ENCODE measurements at places on chromosomes 3 and 15.
A peak's percentile ranks its signal among the peaks of the same experiment; 100 is the strongest.

GRCh38 chr3:189507856-189508255 is 123.3 kb upstream of the TP63 start:
- no peaks in the 10 kb centered on the region for H3K27me3 ChIP-seq
- H3K4me3 ChIP-seq, result no peak overlapping the region

- H3K36me3 ChIP-seq, result no peaks in the 10 kb centered on the region
- H3K4me3 ChIP-seq, result no peak overlapping the region
- H3K27me3 ChIP-seq, result no peaks in the 10 kb centered on the region
These were observed 45.0 kb downstream of the CLSTN2 start for GRCh38 chr3:139979991-139980390.

- peaks cover 15% of the 10 kb centered on the region for H3K4me1 ChIP-seq
- no peaks in the 10 kb centered on the region for H3K27me3 ChIP-seq
- no peak overlapping the region for H3K27ac ChIP-seq
- H3K4me3 ChIP-seq, result no peak overlapping the region
- no peaks in the 10 kb centered on the region for H3K36me3 ChIP-seq
- DNase-seq, result no peak
These were observed 1.9 kb downstream of the RUBCN start for GRCh38 chr3:197734667-197735318.

GRCh38 chr3:72271216-72271615 is 486.3 kb upstream of the PROK2 start:
- no peaks in the 10 kb centered on the region for H3K27me3 ChIP-seq
- no peaks in the 10 kb centered on the region for H3K36me3 ChIP-seq
- no peak overlapping the region for H3K4me3 ChIP-seq
- H3K4me1 ChIP-seq, result peaks cover 57% of the 10 kb centered on the region
- peak overlapping the region; percentile 81 for H3K27ac ChIP-seq
- DNase-seq, result no peak

All from upper lobe of left lung (tissue), 6 donors.